ENCODE measurements at places on chromosomes 2 and 18.

- DNase-seq: no peak
These were observed 27.8 kb downstream of the CACNB4 start for GRCh38 chr2:152071092-152071491.

- no peak for DNase-seq
These were observed 61.2 kb downstream of the MAP4K3 start for GRCh38 chr2:39375917-39376316.

GRCh38 chr2:4420032-4420431 is 716.7 kb downstream of the DCDC2C start:
- no peak for DNase-seq

- DNase-seq: no peak
These were observed 281.7 kb downstream of the CCDC85A start for GRCh38 chr2:56465491-56465890.

- DNase-seq: no peak
These were observed 504.4 kb upstream of the TNP1 start for GRCh38 chr2:217364224-217364623.

DNA sequence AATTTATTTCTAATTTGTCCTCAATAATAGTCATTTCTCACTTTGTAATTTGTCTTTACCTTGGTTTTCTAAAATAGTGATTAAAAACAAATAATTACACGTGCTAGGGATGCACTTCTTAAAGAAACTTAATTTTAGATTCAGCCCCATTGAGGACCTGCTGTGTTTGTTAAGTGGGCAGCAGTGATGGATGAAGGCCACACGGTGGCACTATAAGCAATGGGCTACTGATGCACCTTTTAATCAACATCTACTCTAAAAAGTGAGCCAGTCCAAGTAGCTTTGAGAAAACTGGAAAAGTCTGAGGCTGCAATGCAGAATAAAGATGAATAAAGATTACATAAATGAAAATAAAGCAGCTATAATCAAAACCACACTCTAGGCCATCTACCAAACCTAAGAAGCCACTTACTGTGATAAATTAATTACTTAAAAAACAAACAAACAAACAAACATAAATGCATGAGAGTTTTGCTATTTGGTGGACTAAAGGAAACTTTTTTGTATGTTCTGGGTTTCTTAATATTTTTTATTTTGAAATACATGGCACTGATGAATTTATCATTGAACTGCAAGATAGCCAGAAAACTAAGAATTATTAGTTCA is 89.3 kb downstream of the PDE11A start:
- no peak for DNase-seq

DNA sequence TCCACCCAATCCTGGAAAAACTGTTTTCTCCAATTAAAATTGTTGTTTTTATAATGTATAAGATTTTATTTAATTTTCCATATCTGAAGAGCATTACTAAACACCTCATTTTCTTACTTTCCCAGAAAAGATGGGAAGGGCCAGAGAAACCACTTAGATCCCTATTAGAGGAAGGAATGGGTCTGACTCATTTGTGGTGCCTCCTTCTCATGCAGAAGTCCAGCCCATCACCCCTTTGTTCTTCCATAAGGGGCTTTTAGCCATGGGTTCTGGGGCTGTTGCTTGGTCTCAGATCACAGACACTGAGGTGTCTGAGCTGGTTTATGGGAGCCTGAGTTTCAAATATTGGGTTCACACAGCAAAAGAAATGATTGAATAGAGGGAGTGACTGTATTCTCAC is 152.2 kb downstream of the ESCO1 start:
- no peak for DNase-seq

GRCh38 chr2:21096458-21096857 is 27.3 kb upstream of the TDRD15 start:
- DNase-seq: no peak

DNA sequence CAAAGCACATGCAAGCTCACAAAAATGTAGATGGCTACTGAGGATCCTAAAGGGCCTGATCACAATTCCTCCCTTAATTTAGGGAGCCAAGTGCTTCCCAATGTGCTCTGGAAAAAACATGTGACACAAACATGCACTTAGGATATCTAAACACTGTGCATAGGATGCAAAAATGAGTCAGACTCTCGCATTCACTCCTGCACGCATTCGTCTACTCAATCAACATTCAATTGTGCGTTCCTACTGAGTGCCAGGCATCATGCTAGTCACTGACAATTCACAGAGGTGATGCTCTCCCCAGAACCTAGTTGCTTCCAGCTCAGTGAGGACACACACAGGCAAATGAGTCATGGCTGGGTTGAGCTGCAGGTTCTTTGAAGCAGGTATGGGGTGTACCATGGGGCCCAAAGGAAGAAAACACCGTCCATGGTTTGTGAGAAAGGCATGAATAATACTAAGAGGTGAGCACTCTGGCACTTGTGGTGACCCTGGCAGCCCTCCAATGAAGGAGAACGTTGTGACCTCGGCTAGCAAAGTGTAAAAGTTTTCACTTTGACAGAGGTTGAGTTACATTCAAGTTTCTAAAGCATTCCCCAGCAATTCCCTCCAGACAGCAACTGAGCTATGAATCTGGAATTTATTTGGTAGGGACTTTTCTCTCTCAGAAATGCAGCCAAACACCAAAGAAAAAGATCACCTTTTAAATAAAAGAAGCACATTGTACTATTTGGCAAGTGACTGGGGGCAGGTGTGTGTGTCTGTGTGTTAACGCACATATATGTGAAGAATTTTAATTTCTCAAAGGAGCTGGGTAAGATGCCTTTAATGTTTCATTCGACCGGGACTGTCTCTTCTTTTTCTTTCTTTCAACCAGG is 173.3 kb downstream of the ALPK2 start:
- DNase-seq: no peak

DNA sequence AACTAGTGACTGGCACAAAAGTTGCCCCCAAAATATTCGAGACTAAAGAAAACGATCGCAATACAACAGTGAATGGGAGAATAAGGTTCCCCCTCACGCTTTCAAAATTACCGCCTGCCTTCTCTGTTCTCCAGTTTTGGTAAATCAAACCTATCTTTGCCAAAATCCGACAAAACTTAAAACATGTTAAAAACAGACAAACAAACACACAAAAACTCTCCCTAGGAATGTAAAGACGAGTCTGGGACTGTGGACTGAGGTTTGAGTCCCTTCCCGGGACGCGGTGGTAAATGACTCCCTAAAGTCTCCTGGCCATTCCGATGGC is 435 bp upstream of the IMPACT start:
- DNase-seq: no peak

- no peak for DNase-seq
These were observed 823.4 kb upstream of the ZEB2 start for GRCh38 chr2:145343287-145343686.

GRCh38 chr2:218386505-218387368 is 4.7 kb downstream of the SLC11A1 start:
- no peak for DNase-seq

DNA sequence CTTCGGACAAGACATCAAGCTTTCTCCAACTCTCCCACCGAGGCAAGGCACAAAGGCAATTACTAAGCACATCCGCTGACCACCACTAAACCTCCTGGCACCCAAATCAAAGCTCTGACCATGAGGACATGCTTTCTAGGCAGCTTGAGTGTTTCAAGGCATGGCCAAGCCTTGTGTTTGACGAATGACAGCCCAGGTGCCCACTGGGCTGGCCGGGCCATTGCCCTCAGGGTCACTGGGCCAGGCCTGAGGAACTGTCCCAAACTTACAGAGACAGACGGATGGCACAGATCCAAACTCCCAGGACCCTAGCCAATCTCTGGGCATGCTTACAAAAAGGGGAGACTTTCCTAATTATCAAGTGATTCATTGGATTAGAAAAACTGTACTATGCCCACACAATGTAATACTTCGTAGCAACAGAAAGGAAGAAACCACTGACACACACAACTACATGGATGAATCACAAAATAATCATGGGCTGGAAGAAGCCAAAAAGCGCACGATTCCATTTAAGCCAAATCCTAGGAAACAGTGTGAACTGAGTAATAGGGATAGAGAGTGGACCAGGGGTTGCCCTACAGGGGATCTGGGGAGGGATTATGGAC is 20.2 kb downstream of the CRACDL start:
- no peak for DNase-seq

DNA sequence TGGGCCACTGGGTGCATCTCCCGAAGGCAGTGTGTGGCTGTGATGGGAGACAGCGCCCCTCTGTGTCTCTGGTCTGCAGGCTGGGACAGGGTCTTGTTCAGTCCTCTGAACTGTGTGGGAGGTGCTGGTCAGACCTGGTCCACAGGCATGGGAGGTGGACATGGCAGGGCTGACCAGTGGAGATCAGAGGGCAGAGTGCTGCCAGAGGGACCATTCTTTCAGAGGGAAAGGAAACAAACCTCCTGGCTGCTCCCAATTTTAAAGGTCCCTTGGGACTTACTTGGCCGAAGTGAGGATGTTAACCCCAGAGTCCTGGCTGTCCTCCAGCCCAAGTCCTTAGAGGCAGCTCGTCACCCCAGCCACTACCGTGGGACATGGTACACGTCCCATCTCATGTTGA is 4.0 kb downstream of the CAPN13 start:
- no peak for DNase-seq

GRCh38 chr2:108385411-108386071 is 7.8 kb downstream of the SULT1C4 start:
- DNase-seq: no peak

- DNase-seq: no peak
These were observed 47.1 kb downstream of the NEDD4L start for GRCh38 chr18:58091099-58091611.

GRCh38 chr2:239014458-239015217 is 166.8 kb downstream of the TWIST2 start:
- peak; percentile 45 for DNase-seq

DNA sequence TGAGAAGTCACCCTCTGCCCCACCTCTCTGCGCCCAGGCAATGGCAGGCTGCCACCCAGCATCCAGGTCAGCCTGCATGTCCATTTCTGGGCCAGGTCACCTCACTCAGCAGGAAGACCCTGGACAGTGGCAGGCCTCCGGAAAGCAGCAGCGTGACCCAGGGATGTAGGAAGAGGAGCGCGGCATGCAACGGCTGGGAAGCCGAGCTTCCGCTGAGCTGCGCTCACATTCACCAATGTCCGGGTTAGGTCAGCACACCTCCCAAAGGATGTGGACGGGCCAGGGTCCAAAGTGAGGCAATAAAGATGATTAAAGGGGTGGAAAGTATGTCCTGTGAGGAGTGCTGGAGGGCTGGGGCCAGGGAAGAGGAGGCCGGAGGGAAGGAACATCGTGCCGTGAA is 174.5 kb downstream of the CTIF start:
- DNase-seq: no peak

GRCh38 chr2:148013876-148014275 is 6.7 kb downstream of the ORC4 start:
- DNase-seq: no peak

GRCh38 chr2:69933254-69933828 is 18.4 kb downstream of the MXD1 start:
- DNase-seq: no peak
